Ovary (tissue), 10 donors: ENCODE measurements at places on chromosomes 1 and 21. TPM values are rescaled to one million over a fixed set of nuclear protein-coding genes. Genes with fewer than 3 reads are reported as not detected.

DNA sequence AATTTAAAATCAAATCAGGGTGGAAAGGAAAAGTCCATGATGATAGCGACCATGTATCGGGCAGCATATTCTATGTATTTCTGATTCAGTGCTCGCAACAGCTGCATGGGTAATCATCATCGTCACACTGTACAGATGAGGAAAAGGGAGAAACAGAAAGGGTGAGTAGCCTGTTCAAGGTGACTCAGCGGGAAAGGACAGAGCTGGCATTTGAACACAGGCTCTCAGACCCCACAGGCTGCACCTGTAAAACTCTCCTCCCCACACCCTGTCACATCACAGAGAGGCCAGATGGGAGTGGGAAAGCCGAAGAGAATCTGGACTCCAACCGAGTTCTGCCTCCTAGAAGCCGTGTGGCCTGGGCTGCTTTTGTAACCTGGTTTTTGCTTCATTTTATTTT is 14.0 kb downstream of the RUNX1 start:
- DNase-seq = no peak
- H3K36me3 ChIP-seq = no peaks in the 10 kb centered on the region
- no peak overlapping the region for H3K4me3 ChIP-seq

DNA sequence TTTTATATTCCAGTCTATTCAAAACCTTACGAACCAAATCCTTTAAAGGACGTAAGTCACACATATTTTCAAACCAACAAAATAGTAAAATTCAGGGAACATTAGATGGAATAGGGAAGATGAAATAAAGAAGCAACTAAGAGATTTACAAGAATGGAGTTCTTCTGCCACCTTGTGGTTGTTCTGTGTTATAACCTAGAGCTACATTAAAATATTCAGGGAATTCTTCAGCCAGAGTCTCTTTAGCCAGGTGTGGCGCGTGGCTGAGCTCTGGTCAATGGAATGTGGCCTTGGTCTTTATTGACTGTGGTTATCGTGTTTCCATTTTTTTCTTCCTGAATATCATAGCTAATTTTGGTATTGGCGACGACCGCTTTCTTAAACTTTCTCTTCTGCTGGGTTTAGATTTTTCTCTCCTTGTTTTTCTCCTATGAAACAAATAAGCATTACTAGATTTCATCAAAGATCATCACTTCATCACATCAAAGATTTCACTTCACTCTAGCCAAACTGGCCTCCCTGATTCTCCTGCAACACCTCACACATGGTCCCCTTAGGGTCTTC is 221.3 kb downstream of the MRPL39 start:
- no peak for DNase-seq
- H3K36me3 ChIP-seq = no peaks in the 10 kb centered on the region
- H3K4me3 ChIP-seq = no peak overlapping the region

GRCh38 chr1:234212764-234213657 is 160.2 kb upstream of the COA6 start:
- DNase-seq = no peak
- H3K4me3 ChIP-seq = no peak overlapping the region
- H3K4me1 ChIP-seq = no peaks in the 10 kb centered on the region
- no peaks in the 10 kb centered on the region for H3K36me3 ChIP-seq
- no peak overlapping the region for H3K27ac ChIP-seq
- no peaks in the 10 kb centered on the region for H3K27me3 ChIP-seq

AUNIP gene
- total RNA-seq = 0.46 TPM
